ENCODE measurements at places on chromosomes 2 and 18. TPM values are rescaled to one million over a fixed set of nuclear protein-coding genes. Genes with fewer than 3 reads are reported as not detected.

The HS6ST1 gene
- total RNA-seq = 20.7 TPM

- DNase-seq = no peak
Measured at GRCh38 chr18:78523850-78524249, 455.8 kb upstream of the SALL3 start.

GRCh38 chr2:229342376-229342775, 71.3 kb upstream of the PID1 start:
- peak; percentile 29 for DNase-seq

DNA sequence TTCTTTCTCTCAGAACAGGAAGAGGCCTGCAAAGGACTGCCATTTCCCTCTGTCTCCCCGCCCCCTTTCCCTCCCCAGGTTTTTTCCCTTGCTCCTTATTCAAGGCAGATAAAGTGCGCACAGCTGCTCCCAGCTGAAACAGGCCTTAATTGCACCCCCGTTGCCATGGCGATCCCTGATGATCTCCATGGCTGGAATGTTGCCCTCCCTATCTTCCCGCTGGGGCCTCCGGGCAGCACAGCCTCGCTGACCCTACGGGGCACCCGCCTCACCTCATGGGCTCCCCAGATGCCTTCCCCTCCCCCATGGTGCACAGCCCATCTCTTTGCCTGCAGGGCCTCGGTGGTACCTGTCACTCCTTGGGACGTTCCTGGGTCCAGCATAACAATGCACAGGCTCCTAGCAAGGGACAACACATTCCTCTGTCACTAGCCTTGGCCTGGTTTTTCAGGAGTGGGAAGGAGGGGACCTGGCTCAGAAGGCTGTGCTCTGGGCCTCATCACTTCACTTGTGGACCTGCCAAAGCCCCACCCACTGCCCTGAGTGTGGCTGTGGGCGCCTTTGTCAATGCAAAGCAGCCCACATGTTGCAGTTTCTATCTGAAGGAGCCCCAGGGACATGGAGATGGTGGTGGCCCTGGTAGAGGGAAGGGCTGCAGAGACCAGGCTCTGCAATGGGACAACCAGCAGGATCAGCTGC, 115.0 kb downstream of the CELF4 start:
- DNase-seq = peak; percentile 91

GRCh38 chr2:12127638-12128037, 381.2 kb downstream of the LPIN1 start:
- no peak for DNase-seq

DNA sequence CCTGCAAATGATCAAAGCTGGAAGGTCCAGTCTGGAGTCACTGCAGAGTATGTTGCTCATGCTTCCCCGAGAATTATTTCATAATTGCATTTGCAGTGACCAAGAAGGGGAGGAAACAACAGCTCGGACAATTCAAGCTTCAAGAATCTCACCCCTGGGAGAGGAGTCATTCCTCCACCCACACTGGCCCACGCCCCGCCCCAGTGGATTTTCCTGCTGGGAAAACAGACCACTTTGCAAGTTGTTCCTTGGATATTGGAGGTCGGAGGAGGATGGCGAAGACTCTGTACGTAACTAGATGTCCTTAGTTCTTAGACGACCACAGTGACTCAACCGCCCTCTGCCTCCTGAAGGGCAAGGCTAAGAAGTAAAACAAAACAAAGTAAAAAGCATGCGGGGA, 159.4 kb downstream of the TPO start:
- DNase-seq = no peak

The HOXD12 gene
- total RNA-seq = not detected

- DNase-seq = no peak
Measured at GRCh38 chr2:239345251-239345650, 55.6 kb downstream of the HDAC4 start.

DNA sequence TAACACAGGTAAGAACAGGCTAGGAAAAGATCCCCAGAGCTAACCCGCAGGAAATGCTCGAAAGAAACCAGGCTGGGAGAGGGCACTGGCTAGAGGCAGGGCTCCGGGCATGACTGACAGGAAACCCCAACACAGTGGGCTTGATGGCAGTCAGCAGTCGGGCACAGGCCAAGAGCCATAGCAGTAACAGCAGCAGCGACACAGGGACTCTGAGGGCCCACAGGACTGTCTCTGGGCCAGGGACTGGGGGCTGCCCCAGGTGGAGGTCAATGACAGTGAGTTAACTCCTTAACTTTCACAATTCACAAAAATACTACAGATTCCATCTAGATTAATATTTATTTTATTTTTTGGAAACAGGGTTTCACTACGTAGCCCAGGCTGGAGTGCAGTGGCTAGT, 37.3 kb upstream of the ASPRV1 start:
- DNase-seq = no peak

GRCh38 chr2:232576995-232577394, 26.5 kb downstream of the EIF4E2 start:
- no peak for DNase-seq

DNA sequence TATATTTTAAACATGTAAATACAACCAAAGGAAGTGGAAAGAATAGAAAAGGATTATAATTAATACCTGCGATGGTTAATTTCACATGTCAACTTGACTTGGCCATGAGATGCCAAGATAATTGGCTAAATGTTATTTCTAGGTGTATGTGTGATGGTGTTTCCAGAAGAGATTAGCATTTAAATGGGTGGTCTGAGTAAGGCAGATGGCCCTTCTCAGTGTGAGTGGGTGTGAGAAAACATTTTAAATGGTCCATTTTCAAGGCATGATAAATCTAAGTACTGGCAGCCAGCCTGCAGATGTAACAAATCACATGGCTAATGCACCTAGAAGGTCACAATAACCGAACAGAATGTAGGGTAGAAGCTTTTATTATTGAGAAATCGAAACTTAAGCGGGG, 99.6 kb upstream of the CDH7 start:
- no peak for DNase-seq

The CCDC148 gene
- total RNA-seq = not detected

DNA sequence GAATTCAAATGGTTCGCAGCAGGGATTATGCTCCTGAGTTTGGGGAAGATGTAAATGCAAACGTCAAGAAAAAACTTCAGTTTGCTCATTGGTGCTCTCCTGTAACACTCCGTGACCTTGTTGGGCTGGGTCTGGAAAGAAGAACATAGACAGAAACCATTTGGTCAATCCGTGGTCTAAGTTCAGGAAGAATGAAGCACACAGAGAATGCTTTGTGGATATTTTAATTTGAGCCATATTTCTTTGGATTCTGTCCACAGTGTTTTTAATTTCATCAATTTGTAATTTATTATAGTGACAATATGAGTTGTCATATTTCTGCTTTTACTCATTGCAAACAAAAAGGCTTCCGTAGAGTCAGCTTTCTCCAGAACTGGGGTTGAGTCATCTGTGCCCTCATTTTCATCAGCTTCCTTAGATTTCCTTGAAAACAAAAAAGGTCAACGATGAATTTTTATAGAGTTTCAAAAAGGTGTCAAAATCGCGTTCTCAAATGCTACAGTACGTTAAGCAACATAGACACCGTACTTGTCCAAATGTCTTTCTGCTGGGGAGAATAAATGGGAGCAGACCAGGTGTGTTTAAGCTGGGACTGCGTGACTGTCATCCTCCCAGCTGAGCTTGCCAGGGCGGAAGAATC, 606.4 kb downstream of the RNF144A start:
- no peak for DNase-seq

GRCh38 chr18:79917853-79918614, 33.4 kb downstream of the SLC66A2 start:
- DNase-seq = no peak

- DNase-seq = no peak
Measured at GRCh38 chr2:241008711-241009121, 10.3 kb downstream of the SNED1 start.

The ROCK1 gene
- total RNA-seq = 61.1 TPM

The MAPK4 gene
- 86.0 TPM for total RNA-seq

The MRPS9 gene
- total RNA-seq = 22.4 TPM

All from stomach (tissue), 19 donors.